Activated CD8-positive, alpha-beta memory T cell treated with anti-CD3 and anti-CD28 coated beads for 48 hours (primary cell): ENCODE measurements at places on chromosomes 3 and 15.

DNA sequence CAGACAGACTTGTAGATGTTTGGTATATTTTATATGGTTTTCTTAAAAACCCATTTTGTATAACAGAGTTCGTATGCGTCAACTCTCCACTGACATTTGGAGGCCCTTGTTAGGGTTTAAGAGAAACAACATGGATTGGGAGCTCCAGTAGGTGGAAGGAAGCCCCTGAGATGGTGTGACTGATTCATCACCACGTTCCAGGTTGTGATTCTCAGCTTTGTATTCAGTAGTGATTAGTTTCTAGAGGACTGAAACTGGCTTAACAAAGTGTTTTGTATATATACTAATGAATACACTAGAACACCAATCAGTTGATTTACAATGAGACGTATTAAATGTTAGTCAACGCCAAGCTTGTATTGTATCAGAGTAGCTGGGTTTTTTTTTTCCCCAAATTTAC, 33.9 kb downstream of the SNRK start:
- no peak for DNase-seq

GRCh38 chr3:172568701-172569100, 45.5 kb upstream of the TNFSF10 start:
- no peak for DNase-seq

DNA sequence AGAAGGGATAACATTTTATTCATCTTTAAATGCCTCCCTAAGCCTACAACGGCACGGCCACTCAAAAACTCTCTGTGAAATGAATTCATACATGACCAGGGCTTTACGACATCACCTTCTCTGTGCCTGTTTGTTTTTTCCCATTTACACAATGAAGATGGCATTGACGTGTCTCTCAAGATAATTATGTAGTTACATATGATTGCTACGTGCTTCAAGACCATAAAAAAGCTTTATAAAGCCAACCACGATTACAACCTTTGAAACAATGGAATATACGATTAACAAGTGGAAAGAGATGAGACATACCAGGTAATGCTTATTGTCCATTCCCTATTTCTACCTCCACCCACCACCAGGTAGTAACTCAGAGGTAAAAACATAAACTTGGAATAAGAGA, 168.4 kb downstream of the P3H2 start:
- no peak for DNase-seq

- no peak for DNase-seq
These were observed 190.7 kb upstream of the SGO1 start for GRCh38 chr3:20376665-20377217.

GRCh38 chr3:28050885-28051284, 190.5 kb upstream of the CMC1 start:
- no peak for DNase-seq

DNA sequence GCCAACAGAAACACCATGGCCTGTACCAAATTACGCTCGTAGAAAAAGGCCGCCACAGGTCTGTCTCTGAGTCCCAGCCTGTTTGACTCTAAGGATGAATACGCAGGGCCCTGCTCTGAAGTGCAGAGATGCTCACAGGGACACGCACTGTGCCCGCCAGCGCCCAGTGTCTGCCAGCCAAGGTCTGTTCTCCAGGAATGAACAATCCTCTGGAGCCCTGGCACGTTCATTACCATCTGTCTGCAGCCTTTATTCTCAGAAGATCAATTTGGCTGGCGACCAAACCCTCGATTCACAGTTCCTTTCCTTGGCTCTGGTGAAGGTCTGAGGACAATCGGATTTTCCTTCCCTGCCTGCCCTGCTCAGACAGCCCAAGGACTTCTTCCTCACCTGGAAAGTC, 66.3 kb downstream of the NIPA2 start:
- DNase-seq: no peak

DNA sequence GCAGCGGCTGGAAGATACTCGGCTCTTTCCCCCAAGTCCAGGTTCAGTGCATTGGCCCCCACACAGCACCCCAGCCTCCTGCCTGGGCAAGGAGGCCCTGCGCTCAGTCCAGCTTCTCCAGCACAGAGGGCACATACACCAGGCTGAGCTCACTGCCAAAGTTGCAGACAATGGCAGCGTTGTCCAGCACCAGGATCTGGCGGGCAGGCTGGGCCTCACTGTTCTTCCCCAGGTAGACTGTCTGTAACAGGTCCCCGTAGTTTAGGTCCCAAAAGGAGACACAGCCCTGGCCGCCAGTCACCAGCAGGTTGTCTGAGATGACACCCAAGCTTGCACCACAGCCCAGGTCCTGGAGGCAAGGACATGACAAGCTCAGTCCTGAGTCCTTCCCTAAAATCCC, 32.9 kb downstream of the PTPN23 start:
- no peak for DNase-seq

GRCh38 chr3:2837910-2838309, 272.3 kb downstream of the IL5RA start:
- DNase-seq: no peak

- no peak for DNase-seq
These were observed 4.3 kb upstream of the STRA6 start for GRCh38 chr15:74206801-74207281.

GRCh38 chr15:61796056-61796455, 264.2 kb downstream of the VPS13C start:
- no peak for DNase-seq

GRCh38 chr15:68328443-68328842, 50.9 kb downstream of the FEM1B start:
- no peak for DNase-seq

DNA sequence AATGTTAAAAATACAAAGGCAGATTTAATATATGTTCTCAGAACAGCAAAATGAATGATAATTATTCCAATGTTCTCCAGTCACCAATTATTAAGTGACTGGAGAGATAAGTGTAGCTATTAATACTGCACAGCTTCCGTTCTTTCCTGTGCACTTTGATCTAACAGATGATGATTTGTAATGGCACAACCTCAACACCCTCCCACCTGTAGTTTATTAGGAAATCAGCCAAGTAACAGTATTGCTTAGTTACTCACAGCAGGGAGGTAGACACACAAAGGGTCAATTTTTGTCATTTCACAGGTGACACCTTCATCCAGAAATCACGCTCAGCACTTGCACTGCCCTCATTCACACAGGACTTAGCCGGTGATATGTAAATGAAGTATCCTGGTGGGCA, 688.1 kb downstream of the EPHA3 start:
- no peak for DNase-seq

DNA sequence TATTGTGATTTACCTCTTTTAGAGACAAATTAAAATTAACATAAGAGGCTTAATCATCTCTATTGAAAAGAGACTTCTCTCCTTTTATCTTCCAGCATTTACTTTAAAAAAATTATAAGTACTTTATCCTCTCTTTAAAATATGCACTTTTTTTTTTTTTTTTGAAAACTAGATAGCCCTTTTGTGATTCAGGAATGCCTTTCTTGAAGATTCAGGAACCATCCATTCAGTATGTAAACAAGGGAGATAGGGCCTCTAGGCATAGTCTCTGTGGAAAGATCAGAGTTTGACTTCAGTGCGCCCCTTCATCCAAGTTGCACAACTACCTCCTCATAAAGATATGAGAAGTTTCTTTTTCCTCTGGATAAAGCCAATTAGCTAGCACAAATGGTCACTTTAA, 1163.7 kb downstream of the SI start:
- DNase-seq: no peak

DNA sequence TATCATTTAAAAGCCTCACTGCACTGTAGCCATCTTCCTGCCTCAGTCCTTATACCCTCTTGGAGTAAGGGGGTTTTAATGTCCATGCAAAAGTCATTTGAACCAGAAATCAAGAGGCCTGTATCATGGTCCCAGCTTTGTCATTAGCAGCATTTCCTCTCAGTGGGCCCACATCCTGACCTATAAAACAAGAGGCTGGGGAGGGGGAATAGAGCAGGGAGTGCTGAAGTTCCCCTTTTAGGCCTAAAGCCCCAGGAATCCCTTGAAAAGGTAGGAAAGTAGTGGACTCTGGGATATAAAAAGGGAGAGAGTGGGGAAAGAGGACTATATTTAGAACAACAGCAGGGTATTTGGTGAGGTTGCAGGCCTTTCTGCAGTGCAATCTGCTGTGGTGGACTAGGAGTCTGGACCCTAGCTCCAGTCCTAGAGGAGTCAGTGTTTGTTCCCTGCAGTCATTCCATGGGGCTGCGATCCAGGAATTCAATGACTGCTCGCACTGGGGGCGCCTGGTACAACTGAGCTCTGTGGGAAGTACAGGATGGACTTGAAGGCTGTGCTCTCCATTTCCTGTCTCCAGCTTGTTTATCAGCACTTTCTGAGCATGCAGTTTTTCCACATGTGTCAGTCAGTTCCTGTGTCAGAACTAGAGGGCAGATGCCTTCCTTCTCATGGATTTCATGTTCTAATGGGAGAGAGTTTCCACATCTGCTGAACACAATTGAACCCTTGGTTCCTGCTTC, 46.8 kb downstream of the PDHB start:
- no peak for DNase-seq

DNA sequence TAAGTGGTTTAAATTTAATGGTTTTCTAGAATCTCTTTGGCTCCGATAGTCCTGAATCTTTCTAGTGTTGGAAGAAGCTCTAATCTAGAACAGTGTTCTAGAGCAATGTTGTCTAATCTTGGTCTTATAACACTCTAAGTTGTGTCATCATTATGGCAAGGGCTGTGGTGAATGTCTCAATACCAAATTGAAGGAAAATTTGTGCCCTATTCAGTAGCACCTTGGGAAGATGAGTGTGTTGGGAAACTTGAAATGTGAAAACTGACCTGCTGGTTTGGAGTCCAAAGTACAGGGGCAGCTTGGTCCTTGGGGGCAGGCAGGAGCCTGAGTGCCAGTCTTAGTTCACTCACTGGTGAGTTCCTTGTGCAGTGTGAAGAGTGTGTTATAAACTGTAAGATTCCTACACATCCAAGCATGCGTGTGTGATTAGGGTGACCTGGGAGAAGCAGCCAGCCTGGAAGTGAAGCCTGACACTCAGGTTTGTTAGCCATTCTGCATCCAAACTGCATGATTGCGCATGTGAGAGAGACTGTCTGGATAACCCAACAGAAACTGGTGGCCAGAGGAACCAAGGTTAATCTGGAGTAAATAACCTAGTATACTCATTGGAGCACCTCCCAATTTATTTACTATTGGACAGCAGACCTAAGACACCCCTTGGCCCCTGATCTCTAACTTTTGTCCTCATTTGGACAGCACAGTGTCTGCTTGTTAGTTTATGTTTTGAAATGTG, 14.6 kb downstream of the ZNF592 start:
- no peak for DNase-seq

GRCh38 chr15:48570822-48571221, 74.7 kb downstream of the FBN1 start:
- DNase-seq: no peak

GRCh38 chr3:114674036-114674435, 380.2 kb downstream of the TIGIT start:
- DNase-seq: no peak

- no peak for DNase-seq
These were observed 741.8 kb downstream of the IGSF11 start for GRCh38 chr3:118292841-118293240.

DNA sequence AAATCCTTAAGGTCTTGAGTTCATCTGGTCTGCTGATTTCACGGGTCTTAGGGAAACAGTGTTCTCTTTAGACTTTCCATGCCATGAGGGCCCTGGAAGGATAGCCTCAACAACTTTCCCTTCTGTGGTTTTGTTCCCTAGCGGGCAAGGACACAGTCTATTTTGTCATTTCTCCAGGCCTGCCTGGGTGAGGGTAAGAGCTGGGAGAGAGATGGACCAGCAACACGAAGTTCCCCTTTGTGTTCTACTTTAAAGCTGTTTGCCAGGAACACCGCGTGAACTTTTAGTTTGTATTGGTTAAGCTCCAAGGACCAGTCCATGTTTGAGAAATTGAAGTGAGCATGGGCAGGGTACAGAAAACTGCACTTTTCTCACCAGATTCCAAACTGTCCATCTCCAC, 20.9 kb downstream of the ST3GAL6 start:
- no peak for DNase-seq

DNA sequence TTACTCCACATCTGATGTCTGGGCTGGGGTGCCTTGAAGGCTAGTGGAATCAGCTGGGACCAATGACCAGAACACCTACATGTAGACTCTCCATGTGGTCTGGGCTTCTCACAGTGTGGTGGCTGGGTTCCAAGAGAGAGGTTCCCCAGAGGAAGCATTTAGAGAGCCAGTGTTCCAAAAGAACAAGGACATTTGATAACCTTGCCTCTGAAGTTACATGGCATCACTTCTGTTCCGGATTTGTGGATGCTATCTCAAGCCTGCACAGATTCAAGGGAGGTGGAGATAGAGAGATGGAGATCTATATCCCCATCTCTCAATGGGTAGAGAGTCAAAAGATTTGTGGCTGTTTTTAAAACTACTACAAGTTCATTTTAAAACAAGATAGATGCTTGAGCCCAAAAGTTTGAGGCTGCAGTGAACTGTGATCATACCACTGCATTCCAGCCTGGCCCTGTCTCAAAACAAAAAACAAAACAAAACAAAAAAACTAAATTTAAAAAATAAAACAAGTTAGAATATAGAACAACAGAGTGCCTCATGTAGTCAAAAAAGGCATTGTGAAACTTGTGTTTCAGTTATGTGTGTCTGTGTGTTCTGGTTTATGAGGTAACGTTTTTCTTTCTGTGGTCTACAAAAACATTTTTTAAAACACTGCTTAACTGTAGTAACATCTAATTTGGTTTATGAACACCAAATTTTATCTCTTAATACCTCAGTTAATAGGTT, 44.8 kb downstream of the PDE8A start:
- no peak for DNase-seq

DNA sequence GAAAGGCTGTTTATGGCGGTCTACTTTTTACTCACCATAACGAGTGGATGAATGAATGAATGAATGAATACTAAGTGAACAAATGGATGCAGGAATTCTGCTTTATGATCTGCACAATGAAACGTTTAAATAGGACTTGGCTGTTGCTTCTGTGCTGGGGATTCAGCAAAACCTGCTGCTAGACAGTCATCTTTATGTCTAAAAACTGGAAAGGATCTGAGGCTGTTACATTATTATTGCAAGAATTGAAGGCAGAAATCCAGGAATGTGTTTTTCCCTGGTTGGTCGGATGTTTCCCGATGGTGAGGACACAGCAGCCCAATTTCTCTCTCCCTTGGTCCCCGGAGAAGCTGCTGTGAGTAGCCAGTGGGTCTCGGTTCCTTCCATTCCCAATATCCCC, 94.2 kb downstream of the GABRG3 start:
- no peak for DNase-seq

DNA sequence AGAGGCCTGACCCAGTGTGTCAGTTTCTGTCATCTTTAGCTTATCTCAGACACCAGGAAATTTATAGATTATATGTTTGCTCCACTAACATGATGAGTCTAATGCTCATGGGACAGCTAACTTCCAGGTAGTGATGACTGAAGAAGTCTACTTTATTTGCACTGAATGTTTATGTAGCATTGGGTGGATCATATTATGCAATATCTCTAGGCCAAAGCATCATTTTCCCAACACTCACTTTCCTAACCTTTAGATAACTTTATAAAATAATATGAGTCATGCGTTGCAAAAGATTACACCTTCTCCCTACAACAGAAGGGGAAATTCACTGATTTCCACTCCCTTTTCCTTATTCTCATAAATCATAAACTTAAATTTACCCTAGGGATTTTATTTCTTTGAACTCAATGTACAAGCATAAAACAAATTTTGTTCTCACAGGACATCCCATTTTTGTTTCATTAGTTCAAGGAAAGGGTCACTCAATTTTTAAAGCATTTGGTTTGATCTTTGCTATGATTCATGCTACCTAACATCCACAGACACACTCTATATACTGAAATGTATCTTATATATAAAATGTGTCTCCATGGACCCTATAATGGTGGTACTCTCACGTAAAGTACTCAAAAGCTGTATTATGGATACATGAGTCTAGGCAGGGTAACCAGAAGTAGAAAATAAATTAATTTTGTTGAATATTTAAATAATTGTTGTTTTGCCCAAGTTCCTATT, 225.2 kb downstream of the WDR72 start:
- DNase-seq: no peak
